ENCODE measurements at places on chromosomes 2 and 18.

GRCh38 chr2:177010146-177010545 lies 202.4 kb upstream of the HNRNPA3 start:
- no peak for DNase-seq

DNA sequence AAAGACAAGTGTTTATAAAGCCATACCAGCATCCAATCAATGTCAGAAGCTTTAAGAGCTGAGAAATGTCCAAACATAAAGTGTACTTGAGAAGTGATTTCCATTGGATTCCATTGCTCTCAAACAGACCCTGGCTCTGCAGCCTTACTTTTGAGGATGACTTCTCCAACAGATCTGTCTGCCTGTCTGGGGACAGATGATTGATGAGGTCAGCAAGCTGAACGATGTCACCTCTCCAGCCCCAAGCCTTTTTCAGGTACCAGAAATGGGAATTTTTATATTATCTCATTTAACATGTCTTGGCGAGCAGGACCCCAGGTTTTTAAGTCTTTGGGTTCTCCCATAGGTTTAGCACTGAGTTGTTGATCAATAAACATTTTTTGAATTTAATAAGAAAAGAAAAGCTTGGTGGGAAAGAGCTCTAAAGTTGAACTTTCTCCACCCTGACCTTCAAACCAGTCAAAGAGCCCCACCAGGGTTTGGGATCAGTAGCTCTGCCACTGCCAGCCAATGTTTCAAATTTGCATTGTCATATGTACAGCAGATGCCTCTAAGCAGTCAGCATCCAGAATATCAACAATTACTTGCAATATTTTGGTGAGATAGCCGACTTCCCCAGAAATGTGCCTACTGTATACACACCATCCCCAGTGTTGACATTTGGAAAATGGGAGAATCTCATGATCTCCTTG lies 22.5 kb downstream of the PTPN18 start:
- no peak for DNase-seq

DNA sequence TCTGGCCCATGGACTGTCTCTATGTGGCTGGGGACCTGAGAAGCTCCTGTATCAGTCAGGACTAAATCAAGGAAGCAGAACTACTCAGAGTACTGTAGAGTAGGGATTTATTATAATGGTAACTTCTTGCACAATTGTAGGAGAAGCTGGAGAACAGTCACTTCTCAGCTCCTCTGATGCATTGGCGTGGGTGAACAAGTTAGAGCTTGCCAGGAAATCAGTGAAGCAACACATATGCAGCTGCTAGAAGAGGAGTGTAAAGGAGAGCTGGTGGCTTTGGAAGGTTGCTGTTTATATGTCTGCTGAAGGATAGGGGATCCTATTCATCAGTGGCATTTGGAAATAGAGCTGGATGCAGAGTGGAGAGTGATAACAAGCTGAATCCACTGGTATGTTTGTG lies 215.5 kb upstream of the CWC22 start:
- DNase-seq, result no peak

DNA sequence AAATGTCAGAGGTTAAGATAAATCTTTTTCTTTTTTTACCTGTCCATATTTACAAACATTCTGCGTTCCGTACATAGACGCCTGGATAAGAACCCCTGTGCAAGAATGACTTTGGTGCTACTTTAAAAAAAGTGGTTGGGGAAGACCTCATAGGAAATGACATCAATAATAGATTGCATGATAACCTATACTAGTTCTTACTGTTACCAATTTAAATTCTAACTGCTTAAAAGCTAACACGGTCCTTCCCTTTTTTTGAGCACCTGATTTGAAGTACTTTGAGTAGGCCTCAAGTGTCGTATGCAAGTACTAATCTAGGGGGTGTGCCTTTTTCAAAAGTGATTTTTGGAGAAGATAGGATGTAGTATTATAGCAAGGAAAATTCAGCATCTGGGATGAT lies 2.1 kb downstream of the SLC39A10 start:
- DNase-seq, result peak; percentile 81

- DNase-seq, result no peak
Observed at GRCh38 chr2:46915281-46915810, at the start of gene MCFD2. MCFD2 (minus strand) TSS chr2:46915806; CDS start chr2:46909171, 6,635 bp downstream.

GRCh38 chr2:48854681-48855080 lies 99.2 kb upstream of the LHCGR start:
- no peak for DNase-seq

DNA sequence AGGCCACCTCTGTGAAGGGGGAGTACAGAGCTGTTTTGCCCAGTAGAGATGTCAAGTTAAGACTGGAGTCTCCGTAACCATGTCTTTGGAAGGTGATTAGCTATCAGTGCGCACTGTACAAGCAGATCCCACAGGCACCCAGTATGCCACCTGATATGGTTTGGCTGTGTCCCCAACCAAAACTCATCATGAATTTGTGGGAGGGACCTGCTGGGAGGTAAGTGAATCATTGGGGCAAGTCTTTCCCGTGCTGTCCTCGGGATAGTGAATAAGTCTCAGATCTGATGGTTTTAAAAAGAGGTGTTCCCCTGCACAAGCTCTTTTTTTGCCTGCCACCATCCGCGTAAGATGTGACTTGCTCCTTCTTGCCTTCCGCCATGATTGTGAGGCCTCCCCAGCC lies 90.2 kb downstream of the ACTR2 start:
- DNase-seq, result no peak

DNA sequence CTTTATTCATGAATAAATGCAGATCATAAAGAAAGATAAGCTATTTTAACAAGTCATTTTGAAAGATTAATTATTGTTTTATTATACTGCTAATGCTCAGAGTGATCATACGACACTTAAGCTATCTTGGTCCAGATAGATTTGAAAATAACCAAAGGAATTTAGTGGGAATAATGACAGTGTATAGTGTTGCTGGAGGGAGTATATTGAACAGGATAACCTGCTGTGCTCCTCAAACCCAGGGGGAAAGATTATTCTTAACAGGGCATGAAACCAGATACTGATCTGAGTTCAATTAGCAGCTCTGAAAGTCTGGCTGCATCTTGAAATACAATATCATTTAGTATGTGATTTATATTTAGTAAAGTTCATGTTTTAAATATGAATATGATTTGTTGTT lies 216.3 kb upstream of the ITGA4 start:
- DNase-seq, result no peak

DNA sequence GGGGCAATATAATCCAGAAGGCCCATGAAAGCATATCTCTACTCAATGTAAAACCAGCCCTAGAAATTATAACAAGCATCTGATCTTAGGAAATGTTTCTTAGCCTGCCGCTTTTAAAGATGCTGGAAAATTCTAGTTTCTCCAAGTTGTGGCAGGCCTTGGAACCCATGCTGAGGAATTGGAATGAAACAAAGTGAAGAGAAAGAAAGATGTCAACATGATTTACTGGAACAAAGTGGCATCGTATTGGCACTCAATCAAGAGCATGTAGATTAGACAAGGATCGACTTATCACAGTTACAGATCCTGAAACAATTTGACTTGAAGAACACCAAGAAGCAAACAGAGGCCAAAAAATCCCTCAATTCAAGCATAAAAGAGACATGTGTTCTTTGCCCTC lies 28.7 kb downstream of the CNTNAP5 start:
- DNase-seq, result no peak

DNA sequence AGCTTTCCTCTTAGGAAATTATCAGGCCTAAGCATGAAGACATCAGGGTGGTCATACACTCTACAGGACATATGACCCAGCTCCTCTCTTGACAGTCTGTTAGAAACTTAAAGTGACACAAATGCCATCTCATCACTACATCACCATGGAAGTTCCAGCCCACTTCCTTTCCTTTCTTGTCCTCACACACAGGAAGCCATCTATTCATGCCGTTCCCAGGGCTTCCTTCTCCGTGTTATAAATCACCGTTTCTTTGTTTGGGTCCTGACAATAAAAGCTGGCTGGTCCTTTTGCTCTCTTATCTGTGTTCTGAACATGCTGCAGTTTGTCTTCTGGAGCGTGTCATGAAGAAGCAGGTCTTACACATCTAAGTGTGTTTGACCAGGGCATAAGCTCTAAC lies 692.1 kb upstream of the CELF4 start:
- no peak for DNase-seq

- DNase-seq, result peak; percentile 30
Observed at GRCh38 chr2:25690058-25690457, 16.7 kb upstream of the DTNB start.

Data from NB4 (cell line).